ENCODE measurements at places on chromosomes 7 and 10. TPM values are rescaled to one million over a fixed set of nuclear protein-coding genes. Genes with fewer than 3 reads are reported as not detected.

C7orf57 gene
- polyA plus RNA-seq: 0.28 TPM

DGKB gene
- polyA plus RNA-seq: 1.3 TPM

PTPN12 gene
- 47.6 TPM for polyA plus RNA-seq

WASHC2A gene
- 59.4 TPM for polyA plus RNA-seq

DPY19L1 gene
- 11.3 TPM for polyA plus RNA-seq

UPP1 gene
- polyA plus RNA-seq: 10.6 TPM

SKAP2 gene
- 31.2 TPM for polyA plus RNA-seq

NPM3 gene
- polyA plus RNA-seq: 45.2 TPM
